ENCODE measurements at places on chromosomes 6 and 20.

DNA sequence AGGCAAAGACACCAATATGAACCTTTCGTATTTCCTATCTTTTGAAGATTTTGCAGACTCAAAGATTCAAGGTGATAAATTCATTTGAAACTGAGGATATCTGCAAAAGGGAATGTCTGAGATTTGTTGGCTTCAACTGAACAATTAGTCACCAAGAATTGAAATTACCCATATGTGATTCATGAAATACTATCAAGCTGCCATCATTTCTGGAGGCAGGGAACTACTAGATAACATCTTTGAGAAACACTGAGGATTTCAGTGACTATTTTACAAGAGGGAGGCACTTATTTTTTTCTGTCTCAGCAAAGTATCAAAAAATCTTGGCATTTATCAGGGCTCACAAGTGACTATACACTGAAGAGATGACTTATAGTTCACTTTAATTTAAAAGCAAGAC lies 39.8 kb upstream of the MMS22L start:
- no peak for DNase-seq
- no peak overlapping the region for H3K4me3 ChIP-seq
- no peak overlapping the region for H3K27ac ChIP-seq
- H3K4me1 ChIP-seq, result no peaks in the 10 kb centered on the region
- no peaks in the 10 kb centered on the region for H3K36me3 ChIP-seq

DNA sequence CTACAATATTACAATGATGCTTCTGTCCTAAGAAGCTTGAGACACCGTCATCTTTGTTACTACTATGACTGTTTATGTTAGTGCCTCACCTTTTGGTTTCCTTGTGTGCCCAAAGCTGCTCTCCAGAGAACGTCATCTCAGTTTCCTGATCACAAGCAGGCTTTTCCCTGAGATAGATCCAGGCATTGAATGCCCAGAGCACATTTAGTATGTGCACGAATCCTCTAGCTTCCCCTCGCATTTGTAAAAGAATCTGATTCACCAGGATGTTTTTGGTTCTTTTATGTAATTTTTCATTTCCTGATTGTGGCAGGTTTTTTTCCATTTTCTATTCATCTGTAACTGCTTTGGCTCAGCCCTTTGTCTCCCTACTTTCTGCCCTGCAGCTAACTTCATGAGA lies 100.2 kb upstream of the TMEM181 start:
- no peak for DNase-seq
- H3K4me3 ChIP-seq, result no peak overlapping the region
- H3K27ac ChIP-seq, result peak overlapping the region; percentile 15
- H3K36me3 ChIP-seq, result no peaks in the 10 kb centered on the region
- peaks cover 41% of the 10 kb centered on the region for H3K4me1 ChIP-seq

DNA sequence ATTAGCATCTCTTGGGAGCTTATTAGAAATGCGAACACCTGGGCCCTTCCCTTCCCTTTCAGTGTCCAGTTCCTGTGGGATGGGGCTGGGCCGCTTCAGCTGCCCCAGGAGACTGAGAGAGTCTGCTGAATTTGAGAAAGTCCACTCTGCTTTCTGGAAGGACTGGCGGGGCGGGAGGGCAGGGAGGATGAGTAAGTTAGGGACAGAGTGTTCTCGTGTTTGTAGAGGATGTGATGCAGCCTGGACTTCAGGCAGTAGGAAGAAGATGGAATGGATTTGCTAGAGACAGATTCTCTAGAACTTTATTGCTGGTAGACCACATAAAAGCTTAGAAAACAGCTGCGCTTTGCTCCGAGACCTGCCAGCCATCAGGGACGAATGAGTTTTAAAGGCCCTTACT lies 1.1 kb upstream of the TULP4 start:
- H3K27me3 ChIP-seq, result no peaks in the 10 kb centered on the region
- no peaks in the 10 kb centered on the region for H3K36me3 ChIP-seq
- no peak overlapping the region for H3K4me3 ChIP-seq

- H3K27ac ChIP-seq, result no peak overlapping the region
- H3K36me3 ChIP-seq, result no peaks in the 10 kb centered on the region
- no peak for DNase-seq
- no peaks in the 10 kb centered on the region for H3K27me3 ChIP-seq
- no peak overlapping the region for H3K4me3 ChIP-seq
Observed at GRCh38 chr6:145349950-145350510, 385.3 kb downstream of the EPM2A start.

- H3K4me1 ChIP-seq, result no peaks in the 10 kb centered on the region
- no peak overlapping the region for H3K27ac ChIP-seq
- H3K36me3 ChIP-seq, result no peaks in the 10 kb centered on the region
- no peak for DNase-seq
- 0 out of 2 replicates have a peak, but pooled peaks cover 4% of the 10 kb centered on the region for H3K27me3 ChIP-seq
Observed at GRCh38 chr20:17505636-17506517, 25.3 kb downstream of the BFSP1 start.

DNA sequence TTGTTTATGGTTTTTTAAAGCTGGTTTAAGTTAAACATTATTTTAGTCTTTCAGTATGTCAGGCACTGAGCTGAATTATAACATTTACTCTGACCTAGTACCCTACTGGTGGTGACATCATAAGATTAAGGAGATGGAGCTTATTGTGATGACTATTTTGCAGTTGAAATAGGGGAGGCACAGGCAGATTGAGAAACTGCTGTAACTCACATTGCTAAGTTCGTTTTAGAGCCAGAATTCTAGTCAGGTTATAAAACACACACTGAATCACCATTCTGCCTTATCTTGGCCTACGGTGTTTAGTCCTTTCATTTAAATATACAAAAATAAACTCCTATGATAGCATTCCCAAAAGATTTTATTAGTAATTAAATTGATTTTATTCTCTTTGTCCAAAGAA lies 584.1 kb downstream of the TFAP2A start:
- no peaks in the 10 kb centered on the region for H3K36me3 ChIP-seq
- no peak overlapping the region for H3K4me3 ChIP-seq
- no peaks in the 10 kb centered on the region for H3K27me3 ChIP-seq
- H3K4me1 ChIP-seq, result no peaks in the 10 kb centered on the region
- H3K27ac ChIP-seq, result no peak overlapping the region
- DNase-seq, result no peak
